ENCODE measurements at places on chromosomes 1 and 21.
A peak's percentile ranks its signal among the peaks of the same experiment; 100 is the strongest.

GRCh38 chr1:213987422-213987926 lies 299 bp upstream of the PROX1 start:
- DNase-seq = no peak

DNA sequence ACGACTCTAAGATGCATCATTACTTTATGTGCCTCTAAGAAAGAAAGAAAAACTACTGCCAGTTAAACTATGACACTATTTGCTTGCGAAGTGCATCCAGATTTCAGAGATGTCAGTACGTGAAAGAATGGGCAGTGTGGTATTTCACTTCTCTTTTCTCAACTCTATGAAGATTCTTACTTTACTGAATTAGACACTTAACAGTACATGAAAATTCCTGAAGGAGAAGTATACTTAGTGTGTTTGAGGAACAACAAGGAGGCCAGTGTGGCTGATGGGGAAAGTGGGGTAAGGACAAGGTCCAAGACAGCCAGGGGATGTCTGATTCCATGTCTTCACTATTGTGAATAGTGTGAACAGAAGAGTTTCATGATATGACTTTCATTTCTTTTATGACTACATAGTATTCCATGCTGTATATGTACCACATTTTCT lies 53.9 kb upstream of the HSD17B7 start:
- DNase-seq = no peak

GRCh38 chr1:220681220-220681880 lies 8.8 kb upstream of the C1orf115 start:
- DNase-seq = no peak

GRCh38 chr1:118246646-118247045 lies 61.6 kb upstream of the SPAG17 start:
- DNase-seq = no peak

- no peak for DNase-seq
Measured at GRCh38 chr1:19398309-19398760, 86.2 kb downstream of the SLC66A1 start.

DNA sequence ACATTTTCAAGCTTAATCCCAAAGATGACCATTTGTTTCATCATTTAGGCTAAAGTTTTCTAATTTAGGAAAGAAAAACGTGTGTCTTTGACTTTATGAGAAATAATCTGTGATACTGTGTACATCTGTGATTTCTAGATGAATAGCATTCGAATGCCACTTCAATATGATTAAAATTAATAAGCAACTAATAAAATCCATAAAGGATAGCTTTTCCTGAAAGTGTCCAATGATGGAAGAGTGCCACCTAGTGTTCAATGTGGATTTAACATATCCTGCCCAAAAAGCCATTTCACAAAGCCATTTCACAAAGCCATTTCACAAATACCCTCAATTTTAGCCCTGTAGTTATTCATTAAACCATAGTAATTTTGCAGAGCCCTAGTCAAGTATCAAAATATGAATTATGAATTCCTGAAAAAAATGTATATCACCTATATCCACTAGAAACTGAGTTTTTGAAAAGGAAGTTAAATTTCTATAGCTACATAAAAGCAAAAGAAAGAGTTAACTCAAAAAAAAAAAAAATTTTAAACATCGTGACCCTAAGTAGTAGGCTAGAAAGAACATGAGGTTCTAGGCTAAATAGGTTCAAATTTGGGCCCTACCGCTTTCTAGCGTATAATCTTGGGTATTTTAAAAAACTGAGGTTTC lies 19.1 kb downstream of the NME7 start:
- no peak for DNase-seq

- DNase-seq = peak; percentile 78
Measured at GRCh38 chr1:165162671-165163241, 193.8 kb downstream of the LMX1A start.

- DNase-seq = no peak
Measured at GRCh38 chr1:19775831-19776230, 23.9 kb downstream of the TMCO4 start.

- DNase-seq = no peak
Measured at GRCh38 chr1:207335695-207336363, 14.4 kb downstream of the CD55 start.

DNA sequence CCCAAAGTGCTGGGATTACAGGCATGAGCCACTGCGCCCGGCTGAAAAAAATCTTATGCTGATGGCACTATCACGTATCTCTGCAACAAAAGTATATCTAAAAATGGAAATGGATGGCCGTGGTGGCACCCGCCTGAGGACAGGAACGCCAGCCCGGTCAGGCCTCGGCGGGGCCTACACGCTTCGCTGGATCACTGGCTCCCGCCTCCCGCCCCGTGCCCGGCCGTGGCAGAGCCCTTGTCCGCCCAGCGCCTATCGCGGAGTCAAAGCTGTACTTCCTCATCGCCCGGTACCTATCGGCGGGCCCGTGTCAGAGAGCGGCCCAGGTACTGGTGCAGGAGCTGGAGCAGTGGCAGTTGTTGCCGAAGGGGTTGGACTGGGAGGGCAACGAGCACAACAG lies 28.8 kb upstream of the PDPN start:
- DNase-seq = no peak

DNA sequence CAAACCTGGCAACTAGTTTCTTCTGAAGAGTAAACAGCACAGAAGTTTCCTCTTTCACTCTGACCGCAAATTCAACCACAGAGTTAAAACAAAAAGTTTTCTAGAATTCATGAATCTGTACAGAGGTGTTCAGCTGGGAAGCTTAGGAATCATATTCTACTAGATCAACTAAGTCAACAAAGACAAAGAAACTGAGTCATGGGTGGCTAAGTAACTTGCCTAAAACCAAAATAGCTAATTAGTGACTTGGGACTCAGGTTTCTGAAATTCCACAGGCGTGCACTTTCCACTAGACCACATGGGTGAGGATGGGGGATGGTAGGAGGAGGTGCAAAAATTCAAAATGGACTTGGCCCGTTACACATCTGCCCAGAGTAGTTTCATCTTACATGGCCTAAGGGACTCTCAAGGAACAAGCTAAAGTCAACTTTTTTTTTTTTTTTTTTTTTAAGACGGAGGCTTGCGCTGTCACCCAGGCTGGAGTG lies 25.8 kb downstream of the PTPN14 start:
- DNase-seq = no peak

DNA sequence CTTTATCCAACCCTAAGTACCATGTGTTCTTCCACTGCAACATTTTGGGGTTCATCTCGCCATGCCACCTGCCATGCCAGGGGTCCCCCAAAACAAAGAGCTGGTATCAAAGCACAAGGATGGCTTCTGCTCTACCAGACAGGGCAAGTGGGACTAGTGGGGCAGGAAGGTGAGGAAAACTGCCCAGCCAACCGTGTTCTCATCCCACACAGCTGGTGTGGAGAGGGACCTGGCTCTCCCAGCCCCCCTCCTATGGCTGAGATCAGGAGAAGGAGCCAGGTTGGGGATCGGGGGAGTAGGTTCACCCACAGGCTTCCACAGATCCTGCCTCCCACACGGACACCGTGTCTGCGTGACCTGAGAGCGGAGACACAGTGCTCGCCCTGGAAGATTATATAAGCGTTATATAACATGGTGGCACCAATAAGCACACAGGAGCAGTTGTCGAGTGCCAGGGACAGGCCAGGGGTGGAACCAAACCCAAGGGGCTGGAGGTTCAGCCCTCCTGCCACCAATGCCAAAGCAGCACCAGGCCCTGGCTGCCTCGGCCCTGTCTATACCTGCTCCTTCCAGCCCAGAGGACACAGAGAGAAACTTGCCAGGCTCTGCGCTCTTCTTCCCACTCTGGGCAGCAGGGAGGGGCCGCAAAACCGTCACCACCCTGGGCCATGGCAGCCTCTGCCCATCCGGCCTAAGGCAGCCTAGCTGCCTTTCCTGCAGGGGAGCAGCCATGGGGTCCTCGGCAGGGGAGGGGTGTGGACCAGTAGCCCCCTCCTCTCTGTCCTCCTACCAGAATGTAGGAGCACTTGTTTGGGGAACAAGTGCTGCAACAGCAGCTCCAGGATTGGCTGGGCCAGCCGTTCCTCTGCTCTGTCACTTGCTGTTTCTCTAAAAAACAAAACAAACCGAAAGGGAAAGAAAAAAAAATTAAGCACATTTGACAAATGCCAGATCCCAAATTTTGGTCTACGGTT lies 43.5 kb downstream of the CD34 start:
- no peak for DNase-seq

- DNase-seq = no peak
Measured at GRCh38 chr1:76786222-76786621, 81.1 kb upstream of the ST6GALNAC5 start.

GRCh38 chr1:186880982-186881381 lies 52.2 kb downstream of the PLA2G4A start:
- no peak for DNase-seq

GRCh38 chr1:60066001-60066400 lies 7.6 kb downstream of the C1orf87 start:
- DNase-seq = no peak

DNA sequence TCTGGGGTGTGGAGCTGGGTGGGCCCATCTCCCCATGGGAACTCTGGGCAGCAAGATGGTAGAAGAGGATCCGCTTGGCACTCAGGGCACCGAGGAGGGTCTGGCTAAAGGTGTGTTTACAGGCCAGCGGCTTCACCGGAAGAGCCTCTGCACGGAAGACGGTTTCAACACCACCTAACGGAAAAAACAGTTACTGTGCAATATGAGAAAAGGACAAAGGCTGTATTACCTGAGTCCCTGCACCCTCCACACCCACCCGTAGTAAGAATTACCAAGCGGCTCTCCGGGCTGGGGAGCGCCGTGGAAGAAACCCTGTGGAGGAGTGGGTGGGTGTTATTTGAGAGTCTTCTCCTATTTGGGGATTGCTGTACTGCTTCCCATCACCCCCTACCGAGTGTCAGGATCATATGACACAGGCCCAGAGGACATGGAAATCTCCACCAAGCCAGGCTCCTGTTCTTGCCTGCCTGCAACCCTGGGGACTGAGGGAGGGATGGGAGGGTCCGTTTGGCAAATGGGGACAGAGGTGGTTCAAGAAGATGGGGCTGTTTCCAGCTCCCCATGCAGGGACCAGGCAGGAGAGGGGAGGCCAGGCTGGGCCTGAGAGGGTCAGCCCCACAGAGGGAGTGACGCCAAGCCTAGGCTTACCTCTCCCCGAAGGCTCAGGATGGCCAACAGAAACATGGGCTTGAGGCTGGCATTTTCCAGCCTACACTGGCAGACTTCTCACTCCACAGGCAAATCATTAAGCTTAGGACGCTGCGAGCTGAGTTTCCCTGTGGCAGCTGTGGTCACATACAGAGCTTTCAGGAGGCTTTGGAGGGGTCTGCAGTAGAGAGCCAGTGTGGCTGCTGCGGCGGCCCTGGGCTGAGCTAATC lies 203.5 kb upstream of the TMEM51 start:
- DNase-seq = no peak

GRCh38 chr1:101178688-101179491 lies 57.9 kb upstream of the S1PR1 start:
- DNase-seq = no peak

GRCh38 chr21:45941338-45941710 lies 40.2 kb upstream of the COL6A1 start:
- no peak for DNase-seq

DNA sequence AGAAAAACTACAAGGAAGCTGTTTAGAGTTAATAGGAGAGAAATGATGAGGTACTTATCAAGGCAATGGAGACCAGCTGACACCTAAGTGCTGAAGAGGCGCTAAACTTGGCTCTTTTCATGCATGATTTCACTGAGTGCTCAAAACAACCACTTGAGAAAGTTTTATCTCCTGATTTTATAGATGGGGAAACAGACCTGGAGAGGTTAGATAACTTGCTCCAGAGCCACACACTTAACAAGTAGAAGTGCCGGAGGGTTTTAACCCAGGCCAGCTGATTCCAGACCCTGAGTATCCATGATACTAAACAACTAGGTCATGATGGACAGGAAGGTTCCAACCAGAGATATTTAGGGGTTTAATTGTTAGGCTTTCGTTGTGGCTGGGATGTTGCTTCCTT lies 25.9 kb downstream of the UBE2U start:
- peak; percentile 90 for DNase-seq

DNA sequence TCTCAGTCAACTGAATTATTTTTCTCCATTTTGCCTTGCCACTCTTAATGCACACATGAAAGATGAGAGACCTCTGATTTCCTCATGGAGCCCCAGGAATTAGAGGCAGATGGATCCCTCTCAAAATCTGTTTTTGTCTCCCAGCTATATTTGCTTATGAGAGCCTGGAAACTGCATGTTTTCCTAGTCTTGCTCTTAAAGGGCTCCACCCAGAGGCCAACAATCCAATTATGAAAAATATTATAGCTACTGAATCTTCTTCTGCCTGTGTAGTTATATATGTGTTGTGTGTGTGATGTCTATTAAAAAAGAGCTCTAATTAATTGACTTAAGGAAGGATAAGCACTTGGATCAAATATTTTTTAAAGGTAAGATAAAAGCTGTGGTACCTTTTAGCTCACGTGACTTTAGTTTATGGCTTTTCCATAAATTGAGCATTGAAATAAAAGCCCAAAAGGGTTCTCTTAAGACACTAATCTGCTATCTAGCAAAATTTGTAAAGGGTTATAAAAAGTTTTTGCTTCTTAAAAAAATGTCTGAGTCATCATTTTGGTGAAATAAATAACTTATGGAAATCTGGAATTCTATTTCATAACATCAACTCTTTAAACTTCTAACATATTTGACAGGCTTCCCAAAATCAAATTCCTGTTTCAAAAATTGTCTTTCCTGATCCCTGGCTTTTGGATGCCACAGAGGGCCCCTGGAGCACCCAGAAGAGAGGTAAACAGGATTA lies 31.2 kb upstream of the TSPEAR start:
- DNase-seq = peak; percentile 27

DNA sequence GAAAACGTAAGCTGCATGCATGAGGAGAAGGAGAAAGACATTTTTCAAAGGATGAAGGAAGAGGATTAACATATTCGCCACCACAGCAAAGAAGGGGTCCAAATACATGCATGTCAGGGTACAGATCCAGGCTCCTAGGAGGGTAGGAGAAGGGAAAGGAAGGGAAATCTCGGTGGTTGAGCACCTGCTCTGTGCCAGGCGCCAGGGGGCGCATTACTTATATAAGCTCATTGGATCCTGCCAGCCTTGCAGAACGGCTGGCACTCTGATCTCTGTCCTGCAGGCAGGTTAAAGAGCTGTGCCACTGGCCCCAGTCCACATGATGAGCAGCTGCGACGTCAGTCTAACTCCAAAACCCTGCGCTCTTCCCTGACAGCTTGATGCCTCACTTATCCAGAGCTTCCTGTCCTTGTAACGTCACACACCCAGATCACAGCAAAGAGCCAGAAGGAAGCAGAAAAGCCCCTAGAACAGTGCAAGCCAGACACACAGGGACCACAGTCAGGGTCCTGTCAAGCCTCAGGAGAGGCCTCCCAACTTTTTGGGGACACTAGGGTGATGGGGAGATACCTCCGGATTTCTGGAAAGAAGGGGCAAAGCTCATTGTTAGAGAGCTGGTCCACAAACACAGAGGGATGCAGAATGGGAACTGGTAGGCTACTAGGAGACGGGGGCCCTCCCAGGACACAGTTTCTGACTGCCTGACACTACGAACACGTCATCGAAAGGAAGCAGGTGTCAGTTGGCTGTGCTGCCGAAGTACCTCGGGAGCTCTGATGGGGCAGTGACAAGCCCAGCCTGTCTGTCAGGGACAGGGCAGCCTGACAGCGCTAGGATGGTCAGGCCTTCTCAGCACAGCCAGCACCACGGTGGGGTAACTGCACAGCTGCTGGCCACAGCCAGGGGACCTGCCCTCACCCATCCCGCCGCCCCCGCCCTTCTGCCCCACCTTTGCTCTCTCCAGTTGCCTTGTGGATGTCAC lies 99.1 kb downstream of the BEND5 start:
- DNase-seq = no peak

- no peak for DNase-seq
Measured at GRCh38 chr1:103266036-103266435, 157.7 kb upstream of the COL11A1 start.
